ENCODE measurements at places on chromosomes 16 and 17.
A peak's percentile ranks its signal among the peaks of the same experiment; 100 is the strongest.

DNA sequence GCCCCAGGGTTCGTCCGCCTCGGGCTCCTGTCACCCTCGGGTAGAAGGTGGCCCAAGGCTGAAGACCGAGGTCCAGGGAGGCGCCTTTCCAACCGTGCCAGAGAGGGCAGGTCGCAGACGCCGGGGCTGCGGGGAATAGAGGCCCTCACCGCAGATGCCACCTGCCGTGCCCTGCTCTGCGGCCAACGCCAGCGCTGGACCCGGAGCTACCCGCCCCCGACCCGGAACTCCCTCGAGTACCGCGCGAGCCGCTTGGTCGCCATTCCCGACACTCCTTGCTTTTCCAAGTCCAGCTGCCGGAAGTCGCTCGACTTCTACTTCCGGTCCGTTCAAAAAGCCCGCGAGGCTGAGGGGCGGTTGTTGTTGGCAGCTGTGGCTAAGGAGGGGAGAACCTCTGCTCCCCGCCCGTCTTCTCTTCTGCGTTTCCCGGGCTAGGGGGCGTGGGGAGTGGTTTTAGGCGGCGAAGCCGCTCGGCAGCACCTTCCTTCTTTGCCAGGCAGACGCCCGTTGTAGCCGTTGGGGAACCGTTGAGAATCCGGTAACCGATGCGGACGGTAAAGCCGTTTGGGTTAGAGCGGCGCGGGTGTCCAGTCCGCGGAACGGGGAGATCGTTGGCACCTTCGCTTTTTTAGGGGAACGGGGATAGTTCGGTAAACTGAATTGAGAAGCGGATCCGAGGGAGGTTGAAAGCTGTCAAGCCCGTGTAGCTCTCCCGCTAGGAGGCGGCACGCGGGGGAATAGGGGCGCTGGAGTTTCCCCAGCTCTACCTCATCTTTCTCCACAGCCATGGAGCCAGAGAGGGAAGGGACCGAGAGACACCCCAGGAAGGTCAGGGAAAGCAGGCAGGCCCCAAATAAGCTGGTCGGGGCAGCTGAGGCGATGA is at the start of the genes ERI2 and REXO5:
ERI2 (minus strand) TSS at position 305 of the 883 bp plus-strand sequence; CDS start at position 263, 42 bp downstream.
REXO5 (plus strand) TSS at position 360 of the 883 bp plus-strand sequence; CDS start at position 787, 427 bp downstream.
- DNase-seq: peak; percentile 95

GRCh38 chr16:49643429-49644144 is 212.3 kb downstream of the ZNF423 start:
- DNase-seq: no peak

DNA sequence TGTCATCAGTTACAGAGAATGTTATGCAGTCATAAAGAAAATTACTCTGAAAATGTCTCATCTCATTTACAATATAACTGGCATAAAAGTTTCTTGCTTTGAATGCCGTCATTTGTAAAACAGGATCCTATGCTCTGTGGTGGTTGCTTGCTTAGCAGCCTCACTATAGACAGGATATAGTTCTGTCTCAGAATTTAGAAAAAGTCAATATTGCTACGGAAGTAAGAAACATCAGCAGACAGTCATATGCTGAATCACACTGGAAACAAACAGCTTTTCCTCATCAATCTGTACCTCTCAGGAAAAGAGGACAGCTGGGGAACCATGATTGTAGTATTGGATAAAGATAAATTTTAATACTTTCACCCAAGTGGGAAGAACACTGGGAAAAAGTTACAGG is 105.5 kb downstream of the MYO1D start:
- no peak for DNase-seq

GRCh38 chr17:40810494-40810893 is 10.7 kb upstream of the KRT28 start:
- DNase-seq: no peak

DNA sequence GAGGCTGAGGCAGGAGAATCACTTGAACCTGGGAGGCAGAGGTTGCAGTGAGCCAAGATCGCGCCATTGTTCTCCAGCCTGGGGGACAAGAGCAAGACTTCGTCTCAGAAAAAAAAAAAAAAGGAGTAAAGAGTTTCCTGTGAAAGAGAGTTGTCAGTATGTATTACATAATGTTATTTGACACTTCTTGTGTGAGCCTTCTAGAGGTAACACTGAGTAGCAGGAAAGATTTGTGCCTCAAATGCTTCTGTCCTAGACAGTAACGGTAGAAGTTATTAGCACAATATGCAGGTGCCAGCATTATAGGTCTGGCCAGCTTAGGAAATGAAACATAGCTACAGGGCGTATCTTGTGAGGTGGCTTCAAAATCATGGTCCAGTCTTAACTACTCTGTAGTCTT is 6.2 kb downstream of the RPS6KB1 start:
- no peak for DNase-seq

DNA sequence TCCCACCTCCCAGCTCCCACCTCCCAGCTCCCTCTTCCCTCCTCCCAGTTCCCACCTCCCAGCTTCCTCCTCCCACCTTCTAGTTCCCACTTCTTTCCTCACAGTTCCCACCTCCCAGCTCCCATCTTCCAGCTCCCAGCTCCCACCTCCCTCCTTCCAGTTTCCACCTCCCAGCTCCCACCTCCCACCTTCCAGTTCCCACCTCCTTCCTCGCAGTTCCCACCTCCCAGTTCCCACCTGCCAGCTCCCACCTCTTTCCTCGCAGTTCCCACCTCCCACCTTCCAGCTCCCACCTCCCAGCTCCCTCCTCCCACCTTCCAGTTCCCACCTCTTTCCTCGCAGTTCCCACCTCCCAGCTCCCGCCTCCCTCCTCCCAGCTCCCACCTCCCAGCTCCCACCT is 10.4 kb upstream of the MC1R start:
- no peak for DNase-seq

GRCh38 chr17:66268247-66268927 is 34.0 kb upstream of the PRKCA start:
- DNase-seq: no peak

DNA sequence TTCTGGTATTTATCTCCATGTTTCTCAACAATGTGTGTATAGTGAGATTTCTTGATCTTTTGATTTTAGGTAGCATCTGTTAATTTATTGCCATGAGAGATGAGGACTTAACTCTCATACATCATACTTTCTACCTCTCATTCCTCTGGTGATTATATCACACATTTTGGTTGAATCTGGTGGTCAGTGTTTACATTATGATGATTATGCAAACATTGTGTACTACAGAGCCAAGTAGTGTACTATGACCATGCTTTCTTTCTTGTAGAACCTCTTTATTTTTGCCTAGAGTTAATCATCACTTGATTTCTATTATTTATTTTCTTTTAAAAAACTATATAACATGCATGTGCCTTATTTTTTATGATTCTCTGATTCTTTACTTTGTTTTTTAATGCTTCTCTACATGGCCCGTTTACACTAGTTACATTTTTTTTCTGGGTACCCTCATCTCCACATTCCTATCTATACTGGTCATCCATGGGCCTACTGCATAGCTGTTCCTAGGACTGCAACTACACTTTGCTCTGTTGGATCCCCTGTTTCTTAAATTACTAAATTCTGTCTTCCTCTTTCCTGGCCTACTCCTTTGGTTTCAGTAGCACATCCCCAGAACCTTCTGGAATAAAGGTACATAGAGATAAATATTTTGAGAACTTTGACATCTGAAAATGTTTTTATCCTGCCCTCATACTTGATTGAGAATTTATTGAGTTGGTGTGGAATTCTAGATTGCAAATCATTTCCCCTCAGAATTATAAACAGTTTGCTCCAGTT is 63.0 kb upstream of the LRRC37A3 start:
- no peak for DNase-seq
